ENCODE measurements at places on chromosomes 1 and 21.

DNA sequence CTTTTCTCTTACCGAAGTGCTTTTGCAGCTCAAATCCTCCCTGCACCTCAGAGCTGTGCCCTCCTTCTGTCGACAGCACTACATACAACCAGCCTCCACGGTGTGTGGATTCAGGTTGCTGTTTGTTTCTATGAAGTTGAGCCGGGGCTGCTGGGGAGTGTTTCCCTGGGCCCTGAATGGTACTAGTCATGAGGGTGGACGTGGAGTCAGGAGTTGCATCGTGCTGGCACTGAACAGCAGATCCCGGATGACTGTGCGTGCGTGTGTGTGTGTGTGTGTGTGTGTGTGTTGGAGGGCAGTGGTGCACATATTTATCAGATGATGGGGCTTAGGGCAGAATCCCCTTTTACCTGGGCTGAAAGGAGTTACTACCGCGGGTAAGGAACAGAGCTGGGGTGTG lies 47.0 kb downstream of the ACTL8 start:
- no peak for DNase-seq

GRCh38 chr1:44908427-44908826 lies 65.4 kb upstream of the PTCH2 start:
- no peak for DNase-seq

GRCh38 chr1:66628926-66629325 lies 95.0 kb downstream of the SGIP1 start:
- no peak for DNase-seq

DNA sequence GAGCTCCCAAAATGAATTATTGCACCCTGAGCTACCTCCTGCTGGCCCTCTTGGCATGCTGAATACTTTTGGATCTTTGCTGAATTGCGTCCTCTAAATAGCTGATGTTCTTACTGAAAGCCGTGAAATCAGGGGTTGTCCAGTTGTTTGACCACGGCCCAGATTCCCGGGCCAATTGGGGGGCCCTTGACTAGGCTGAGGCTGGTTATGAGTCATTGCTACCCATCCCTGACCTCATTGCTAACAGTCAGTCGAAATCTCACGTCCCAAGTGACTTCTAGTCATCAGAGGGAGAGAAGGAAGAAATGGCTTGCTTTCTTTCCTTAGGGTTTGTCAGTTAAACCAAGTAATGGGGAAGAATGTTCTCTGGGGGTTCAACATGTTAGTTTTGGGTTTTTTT lies 37.4 kb downstream of the SMYD2 start:
- no peak for DNase-seq

DNA sequence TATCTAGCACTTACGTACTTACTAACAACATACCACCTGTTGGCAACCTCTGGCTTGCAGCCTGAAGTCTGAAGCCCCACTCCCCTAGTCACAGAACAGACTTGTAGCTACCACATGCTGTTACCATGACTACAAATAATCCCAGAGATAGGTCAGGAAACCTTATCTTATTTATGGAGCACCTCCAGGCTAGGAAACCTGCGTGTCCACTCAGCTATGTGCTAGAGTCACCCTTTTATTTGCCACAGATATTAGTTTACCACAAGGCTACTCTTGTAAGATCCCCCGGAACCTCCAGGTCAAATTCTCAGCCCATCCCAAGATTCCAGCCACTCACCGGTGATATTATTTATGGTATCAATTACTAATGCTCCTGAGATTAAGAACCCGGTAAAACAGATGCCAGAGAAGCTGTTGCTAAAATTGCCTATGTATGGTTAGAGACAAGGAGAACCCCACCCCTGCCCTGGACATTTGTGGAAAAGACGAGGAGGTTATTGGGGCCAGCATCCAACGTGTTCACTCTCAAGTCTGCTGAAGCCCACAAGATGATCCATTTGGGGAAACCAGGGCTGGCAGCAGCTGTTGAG lies 116.5 kb downstream of the TBX15 start:
- no peak for DNase-seq

DNA sequence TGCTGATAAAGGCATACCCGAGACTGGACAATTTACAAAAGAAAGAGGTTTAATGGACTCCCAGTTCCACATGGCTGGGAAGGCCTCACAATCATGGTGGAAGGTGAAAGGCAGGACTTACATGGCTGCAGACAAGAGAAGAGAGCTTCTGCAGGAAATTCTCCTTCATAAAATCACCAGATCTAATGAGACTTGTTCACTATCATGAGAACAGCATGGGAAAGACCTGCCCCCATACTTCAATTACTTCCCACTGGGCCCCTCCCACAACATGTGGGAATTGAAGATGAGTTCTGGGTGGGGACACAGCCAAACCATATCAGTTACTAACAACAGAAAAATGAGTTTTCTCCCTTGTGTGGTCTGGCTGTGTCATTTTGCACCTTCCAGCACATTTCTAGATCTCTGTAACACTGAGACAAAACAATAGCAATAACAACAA lies 741.4 kb downstream of the KCNT2 start:
- DNase-seq = no peak

GRCh38 chr1:192005976-192006375 lies 152.3 kb upstream of the RGS18 start:
- no peak for DNase-seq

DNA sequence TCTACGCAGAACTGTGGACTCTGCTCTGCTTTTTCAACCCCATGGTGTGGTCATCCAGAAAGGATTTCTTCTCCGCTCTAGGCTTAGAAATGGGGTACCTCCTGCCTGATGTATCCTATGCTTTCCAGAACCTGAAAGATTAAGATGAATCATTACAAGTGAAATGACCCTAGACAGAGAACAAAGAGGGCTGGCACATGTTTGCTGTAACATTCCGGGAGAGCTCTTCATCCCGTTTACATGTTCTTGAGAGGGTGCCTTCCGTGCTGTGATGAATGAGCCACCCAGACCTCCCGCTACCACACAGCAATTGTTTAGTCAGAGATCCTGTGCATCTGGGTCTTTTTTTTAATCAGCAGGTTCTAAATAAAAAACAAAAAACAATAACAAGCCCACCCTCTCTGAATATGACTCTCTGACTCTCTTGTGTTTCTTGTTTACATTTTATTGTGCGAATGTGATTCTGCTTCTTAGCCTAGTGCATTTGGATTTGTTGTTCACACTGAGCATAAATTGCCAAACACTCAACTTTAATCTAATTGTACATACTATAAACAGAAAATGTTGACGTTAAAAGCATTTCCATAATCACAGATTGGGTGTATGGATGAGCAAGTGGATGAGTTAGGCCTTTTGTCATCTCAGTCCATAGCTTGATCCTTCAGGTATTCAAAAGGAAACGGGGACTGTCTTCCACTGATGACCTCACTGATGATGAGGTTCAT lies 87.1 kb downstream of the GPR88 start:
- DNase-seq = no peak
